ENCODE measurements at places on chromosomes 16 and 17. TPM values are rescaled to one million over a fixed set of nuclear protein-coding genes. Genes with fewer than 3 reads are reported as not detected.

JPH3 gene
- polyA plus RNA-seq = 0.90 TPM

NLRC5 gene
- polyA plus RNA-seq = 24.0 TPM

FOXL1 gene
- polyA plus RNA-seq = 0.80 TPM

IGF2BP1 gene
- 0.20 TPM for polyA plus RNA-seq

HAGHL gene
- 10.5 TPM for polyA plus RNA-seq

- H3K4me1 ChIP-seq = no peaks in the 10 kb centered on the region
- peak; percentile 97 for DNase-seq
- H3K36me3 ChIP-seq = peaks cover 29% of the 10 kb centered on the region
- peak overlapping the region; percentile 96 for H3K27ac ChIP-seq
- no peaks in the 10 kb centered on the region for H3K27me3 ChIP-seq
- H3K4me3 ChIP-seq = peak overlapping the region; percentile 51
Observed at GRCh38 chr17:19384723-19385391, 2.1 kb downstream of the MFAP4 start.

- peaks cover 23% of the 10 kb centered on the region for H3K36me3 ChIP-seq
- H3K4me3 ChIP-seq = no peak overlapping the region
- no peak overlapping the region for H3K27ac ChIP-seq
- H3K27me3 ChIP-seq = no peaks in the 10 kb centered on the region
Observed at GRCh38 chr16:3235856-3236669, 1.1 kb upstream of the ZNF200 start.

- no peak overlapping the region for H3K27ac ChIP-seq
- H3K36me3 ChIP-seq = no peaks in the 10 kb centered on the region
- no peak for DNase-seq
Observed at GRCh38 chr16:50644729-50645128, 36.4 kb downstream of the SNX20 start.

DNA sequence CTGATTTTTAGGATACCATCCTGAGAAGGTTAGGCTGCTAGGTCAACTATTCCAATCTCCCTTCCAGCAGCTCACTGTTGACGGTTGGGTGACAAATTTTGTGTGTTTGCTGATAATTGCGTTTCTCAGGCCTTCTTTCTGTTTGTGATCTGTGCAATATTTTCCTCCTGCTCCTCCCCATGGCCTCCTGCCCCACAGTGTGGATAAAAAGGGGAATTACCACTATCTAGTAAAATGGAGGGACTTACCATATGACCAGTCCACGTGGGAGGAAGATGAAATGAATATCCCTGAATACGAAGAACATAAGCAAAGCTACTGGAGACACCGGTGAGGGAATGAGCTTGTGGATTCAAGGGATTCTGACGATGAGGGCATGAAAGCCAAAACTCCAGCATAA is 9.2 kb downstream of the CHD3 start:
- H3K27me3 ChIP-seq = no peaks in the 10 kb centered on the region
- no peak for DNase-seq

DNA sequence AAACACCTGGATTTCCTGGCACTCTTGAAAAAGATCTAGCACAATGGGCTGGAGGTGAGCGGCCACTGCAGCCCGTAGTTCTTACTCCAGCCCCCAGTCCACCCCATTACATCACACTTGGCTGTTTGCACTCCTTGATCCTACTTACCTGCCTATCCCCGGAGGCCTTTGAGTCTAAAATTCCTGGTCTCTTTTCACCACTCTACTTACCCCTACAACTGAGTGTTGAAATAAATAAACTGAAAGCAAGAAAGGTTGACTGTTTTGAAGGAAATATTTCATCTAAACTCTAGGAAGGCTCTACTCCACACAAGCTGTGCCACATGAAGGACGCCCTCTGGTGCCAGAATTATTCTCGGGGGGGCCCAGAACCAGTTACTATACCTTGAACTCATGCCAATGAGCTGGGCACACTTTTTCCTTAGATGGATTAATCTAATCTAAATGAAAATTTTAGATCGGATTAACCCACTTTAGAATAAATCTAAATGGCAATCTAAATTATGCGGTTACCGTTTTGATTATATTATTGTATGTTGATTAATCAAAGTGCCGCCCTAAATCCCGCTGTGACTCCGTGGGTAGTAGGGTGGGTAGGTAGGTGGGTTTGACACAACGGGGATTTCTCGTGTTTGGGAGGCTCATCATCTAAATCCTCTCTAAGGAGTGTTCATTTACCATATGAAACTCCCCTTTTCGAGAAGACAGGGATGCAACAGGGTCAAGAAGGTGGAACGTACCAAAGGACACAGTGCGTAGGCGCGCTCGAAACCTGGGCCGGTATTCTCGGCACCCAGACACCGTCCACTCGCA is 651 bp upstream of the EIF1 start:
- peaks cover 27% of the 10 kb centered on the region for H3K4me1 ChIP-seq
- H3K27me3 ChIP-seq = no peaks in the 10 kb centered on the region
- peak; percentile 81 for DNase-seq
- H3K27ac ChIP-seq = peak overlapping the region; percentile 99
- H3K36me3 ChIP-seq = peaks cover 36% of the 10 kb centered on the region

DNA sequence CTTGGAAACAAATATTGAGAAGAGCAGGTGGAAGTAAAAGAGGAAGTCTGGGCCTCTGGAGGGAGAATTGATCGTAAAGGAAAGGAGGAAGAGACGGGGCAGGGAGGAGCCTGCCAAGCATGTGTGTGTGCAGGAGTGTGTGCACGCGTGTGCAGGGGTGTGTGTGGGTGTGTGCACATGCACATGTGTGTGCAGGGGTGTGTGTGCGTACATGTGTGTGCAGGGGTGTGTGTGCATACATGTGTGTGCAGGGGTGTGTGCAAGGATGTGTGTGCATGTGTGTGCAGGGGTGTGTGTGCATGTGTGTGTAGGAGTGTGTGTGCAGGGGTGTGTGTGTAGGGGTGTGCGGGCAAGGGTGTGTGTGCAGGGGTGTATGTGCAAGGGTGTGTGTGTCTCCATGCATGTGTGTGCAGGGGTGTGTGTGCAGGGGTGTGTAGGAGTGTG is 10.0 kb downstream of the CEP295NL start:
- H3K27me3 ChIP-seq = no peaks in the 10 kb centered on the region
- peaks cover 3% of the 10 kb centered on the region for H3K36me3 ChIP-seq
- no peak for DNase-seq
- peak overlapping the region; percentile 58 for H3K27ac ChIP-seq

GRCh38 chr16:82965808-82966207 is 339.0 kb downstream of the CDH13 start:
- H3K27ac ChIP-seq = no peak overlapping the region
- H3K4me1 ChIP-seq = no peaks in the 10 kb centered on the region
- no peak for DNase-seq
- no peaks in the 10 kb centered on the region for H3K27me3 ChIP-seq
- H3K4me3 ChIP-seq = no peak overlapping the region
- no peaks in the 10 kb centered on the region for H3K36me3 ChIP-seq

All from sigmoid colon (tissue), 7 donors.